ENCODE measurements at places on chromosomes 16 and 17.

GRCh38 chr17:56908001-56908542 lies 5.8 kb downstream of the TRIM25 start:
- DNase-seq = no peak

GRCh38 chr17:915538-916201 lies 63.9 kb downstream of the NXN start:
- DNase-seq = peak; percentile 35

DNA sequence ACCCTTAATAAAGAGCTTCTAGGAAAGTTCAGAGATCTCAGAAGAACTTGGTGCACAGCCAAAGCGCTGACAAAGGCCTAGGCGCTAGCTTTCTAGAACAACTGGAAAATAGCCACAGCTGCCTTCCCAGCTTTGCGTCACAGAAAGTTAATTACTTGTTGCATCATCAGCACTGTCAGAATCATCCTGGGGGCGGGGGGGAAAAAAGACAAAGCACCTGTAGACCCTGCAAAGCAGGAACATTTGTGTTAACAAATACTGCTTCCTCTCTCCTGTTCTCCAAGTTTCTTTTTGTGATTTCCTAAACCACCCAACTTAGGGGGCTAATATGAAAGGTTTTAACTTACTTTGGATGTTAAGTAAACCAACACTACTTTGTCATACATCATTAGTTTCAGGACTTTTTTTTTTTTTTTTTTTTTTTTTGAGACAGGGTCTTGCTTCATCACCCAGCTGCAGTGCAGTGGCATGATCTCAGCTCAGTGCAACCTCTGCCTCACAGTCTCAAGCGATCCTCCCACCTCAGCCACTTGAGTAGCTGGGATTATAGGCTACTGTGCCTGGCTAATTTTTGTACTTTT lies 4.8 kb upstream of the AARSD1 start:
- no peak for DNase-seq

GRCh38 chr17:29150161-29150560 lies 30.0 kb downstream of the MYO18A start:
- no peak for DNase-seq

DNA sequence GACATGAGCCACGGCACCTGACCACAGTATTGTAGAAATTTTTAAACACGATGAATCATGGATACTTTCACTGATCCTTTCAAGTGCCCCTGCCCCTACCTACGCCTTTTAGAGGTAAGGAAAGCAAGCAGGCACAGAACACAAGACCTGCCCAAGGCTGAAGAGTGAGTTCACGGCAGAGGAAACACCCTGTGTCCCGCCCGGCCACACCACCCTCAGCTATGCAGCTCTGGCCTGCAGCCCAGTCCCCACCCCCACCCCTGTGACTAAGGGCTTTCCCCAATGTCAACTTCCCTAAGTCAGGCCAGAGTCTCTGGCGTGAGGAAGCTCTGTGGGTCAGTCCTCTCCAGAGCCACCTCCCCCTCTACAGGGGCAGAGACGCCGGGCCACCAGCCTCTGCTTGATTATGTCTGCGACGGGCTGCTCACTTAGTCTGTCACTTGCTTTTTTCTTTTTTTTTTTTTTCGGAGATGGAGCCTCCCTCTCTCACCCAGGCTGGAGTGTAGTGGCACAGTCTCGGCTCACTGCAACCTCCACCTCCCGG lies 8.4 kb downstream of the SLC16A5 start:
- DNase-seq = peak; percentile 39

GRCh38 chr17:9116861-9117568 lies 95.7 kb downstream of the NTN1 start:
- DNase-seq = no peak

GRCh38 chr17:37025847-37026530 lies 77.2 kb downstream of the AATF start:
- no peak for DNase-seq

DNA sequence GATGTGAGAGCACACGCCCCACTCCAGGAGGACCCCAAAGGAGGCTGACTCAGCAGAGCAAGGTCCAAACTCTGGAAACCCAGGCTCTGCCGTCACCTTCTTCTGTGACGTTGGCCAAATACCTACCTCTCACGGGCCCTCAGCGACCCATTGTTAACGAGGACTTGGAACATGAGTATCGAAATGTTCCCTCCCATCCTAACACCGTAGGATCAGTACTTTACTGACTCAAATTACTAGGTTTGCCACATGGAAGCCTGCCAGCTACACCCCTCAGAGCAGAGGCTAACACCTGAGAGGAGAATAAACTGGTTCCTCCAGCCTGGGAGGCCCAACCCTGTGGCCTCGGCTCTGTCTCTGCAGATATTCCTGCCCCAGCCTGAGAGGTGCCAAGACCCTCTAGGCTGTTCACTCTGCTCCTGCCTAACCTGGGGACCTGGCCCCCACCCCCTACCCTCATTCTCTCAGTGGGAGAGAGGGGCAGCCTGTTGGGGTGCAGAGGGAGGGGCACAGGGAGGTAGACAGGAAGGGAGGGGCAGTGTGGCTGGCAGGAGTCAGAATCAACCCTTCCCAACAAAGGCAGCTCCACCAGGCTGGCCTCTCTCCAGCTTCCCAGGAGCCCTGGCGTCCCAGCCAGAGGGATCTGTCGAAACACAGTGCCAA lies 4.4 kb downstream of the PITPNM3 start:
- DNase-seq = no peak

DNA sequence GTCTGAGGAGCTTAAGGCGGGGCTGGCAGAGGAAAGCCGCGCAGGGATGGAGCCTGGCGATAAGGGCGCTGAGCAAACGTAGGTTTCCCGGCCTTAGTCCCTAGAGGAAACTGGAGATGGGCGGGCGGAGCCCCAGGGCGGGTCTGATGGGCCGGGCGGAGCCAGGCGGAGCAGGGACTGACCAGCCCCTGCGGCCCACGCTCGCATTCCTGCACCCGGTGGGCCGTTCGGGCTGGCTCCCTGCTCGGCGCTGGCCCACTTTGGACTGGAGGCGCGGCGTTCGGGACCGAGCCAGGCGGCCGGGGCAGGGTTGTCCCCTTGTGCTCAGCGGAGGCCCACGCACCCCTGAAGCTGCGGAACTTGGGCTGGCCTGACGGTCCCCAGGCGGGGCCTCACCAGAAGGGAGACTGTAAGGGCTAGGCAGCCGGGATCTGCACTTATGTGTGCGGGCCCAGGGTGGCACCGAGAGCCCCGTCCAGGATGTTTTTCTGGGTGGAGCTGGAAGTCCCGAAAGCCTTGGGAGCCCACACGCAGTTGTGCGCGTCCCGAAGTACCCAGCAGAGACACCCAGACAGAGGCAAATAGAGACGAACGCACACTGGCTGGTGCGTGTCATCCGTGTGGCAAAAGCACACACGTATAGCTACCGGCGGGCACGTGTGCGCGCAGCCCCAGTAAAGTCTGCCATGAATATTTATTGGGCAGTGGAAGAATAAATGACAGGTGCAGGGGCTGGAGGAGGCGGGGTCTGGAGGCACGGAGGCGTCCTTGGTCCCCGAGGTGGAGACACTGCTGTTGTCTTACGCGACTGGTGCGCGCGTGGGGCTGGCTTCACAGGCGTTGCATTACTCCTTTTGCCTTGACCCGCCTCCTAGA lies 1.4 kb downstream of the PYDC1 start:
- no peak for DNase-seq

DNA sequence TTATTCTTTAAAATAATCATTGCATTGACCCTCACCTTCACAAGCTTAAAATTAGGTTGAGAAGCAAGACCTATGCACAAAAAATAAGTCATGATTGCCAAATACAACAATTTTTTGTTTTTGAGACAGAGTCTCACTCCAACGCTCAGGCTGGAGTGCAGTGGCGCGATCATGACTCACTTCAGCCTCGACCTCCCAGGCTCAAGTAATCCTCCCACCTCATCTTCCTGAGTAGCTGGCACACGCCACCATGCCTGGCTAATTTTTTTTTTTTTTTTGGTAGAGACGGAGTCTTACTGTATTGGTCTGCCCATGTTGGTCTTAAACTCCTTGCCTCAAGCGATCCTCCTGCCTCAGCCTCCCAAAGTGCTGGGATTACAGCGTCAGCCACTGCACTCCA lies 24.2 kb downstream of the ZNF652 start:
- no peak for DNase-seq
